Heart left ventricle (tissue), 16 donors: ENCODE measurements at places on chromosomes 5 and 9.

DNA sequence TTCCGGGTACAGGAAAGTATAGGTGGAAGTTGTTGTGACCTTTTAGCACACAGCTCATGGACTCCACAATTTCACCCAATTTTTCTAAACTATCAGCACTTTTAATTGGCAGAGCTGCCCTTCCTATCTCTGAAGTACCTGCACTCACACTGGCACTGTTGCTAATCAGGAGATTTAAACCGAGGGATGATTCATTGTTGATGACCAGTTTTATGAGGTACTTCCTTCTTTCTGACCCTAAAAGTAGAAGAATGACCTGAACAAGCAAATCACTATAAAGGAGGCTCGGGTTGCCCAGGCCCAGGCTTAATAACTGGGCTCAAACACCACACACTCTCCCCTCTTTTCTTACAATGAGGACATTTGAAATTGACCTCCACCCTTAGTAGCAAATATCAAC is 105.9 kb downstream of the KCNN2 start:
- no peak for DNase-seq

DNA sequence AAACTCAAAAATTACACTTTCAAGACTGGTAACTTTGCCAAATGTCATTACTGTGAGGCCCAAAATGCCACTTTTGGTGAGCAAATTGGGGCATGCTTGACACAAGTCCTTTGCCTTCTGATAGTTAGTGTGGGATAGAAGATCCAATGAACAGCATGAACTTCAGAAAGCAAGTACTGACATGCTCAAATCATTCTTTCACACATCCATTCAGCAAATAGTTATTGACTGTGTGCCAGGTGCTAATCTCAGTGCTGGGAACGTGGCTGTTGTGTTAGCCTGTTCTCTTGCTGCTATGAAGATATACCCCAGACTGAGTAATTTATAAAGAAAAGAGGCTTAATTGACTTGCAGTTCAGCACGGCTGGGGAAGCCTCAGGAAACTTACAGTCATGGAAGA is 247.0 kb downstream of the CHSY3 start:
- DNase-seq, result no peak

- DNase-seq, result no peak
Observed at GRCh38 chr9:119273984-119274665, 95.1 kb downstream of the BRINP1 start.

GRCh38 chr9:2229109-2229721 is 214.1 kb downstream of the SMARCA2 start:
- DNase-seq, result no peak

GRCh38 chr5:6729386-6730310 is 16.4 kb downstream of the TENT4A start:
- DNase-seq, result no peak

- DNase-seq, result no peak
Observed at GRCh38 chr5:168480601-168481000, 5.7 kb upstream of the RARS1 start.

- DNase-seq, result no peak
Observed at GRCh38 chr9:109036744-109037680, 23.7 kb upstream of the CTNNAL1 start.

DNA sequence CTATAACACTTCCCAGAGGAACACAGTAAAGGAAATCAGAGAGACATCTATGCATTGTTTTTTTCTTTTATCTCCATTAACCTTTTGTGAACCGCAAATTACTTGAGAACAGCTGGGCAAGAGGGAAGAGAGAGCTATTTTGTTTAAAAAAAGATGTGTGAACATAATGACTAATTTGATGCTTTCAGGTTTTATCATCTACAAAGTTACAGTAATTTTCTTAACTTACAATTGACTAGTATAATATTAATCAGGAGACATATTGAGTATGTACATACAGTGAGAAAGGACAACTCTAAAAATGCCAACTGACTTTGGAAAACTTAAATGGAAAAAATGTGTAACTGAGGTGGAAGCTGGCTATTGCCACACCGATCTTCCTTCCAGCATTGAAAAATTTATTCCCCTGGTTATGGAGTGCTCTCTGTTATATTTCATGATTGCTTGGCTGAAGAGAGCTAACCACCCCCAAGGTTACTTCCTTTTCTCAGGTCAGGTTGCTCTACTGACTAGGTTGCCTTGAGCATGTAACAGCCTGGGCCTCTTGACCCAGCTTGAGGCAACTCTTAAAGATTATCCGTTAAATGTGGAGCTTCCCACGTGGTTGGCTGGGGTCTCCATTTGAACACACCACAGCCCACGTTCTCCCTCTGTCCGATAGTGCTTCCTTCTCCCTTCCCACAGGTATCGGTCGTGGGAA is 62.6 kb upstream of the C6 start:
- no peak for DNase-seq

DNA sequence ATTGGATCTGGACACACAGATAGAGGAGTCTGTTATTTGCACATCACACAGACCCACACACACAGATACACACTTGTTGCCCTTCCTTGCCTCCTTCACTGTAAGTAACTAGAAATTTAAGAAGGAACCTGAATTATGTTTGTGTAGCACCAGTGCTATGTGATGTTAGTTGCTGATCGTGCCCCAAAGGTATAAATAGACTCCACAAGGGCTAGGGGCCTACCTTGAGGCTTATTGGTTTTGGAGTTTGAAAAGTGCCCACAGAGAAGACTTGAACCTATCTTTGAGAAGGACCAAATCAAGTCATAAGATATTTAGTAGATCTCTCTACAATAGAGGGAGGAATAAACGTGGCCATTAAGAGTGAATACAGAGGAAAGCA is 8.8 kb upstream of the TGFBI start:
- no peak for DNase-seq

DNA sequence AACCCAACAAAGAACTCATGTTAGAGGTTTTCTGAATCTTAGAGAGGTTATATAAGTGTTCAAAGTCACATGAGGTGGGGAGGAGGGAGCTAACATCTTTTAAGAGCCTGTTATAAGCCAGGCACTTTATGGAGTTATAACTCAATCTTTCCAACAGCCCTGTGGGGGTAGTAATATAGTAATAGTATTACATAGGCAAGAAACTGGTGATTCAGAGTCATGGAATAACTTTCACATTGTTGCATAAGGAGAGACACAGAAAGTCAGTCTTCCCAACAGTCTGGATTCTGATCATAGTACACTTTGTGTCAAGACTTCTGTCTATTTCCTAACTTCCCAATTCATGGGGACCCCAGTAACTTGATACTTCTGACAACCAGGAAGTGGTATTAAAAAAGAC is 89.2 kb downstream of the ACER2 start:
- no peak for DNase-seq

DNA sequence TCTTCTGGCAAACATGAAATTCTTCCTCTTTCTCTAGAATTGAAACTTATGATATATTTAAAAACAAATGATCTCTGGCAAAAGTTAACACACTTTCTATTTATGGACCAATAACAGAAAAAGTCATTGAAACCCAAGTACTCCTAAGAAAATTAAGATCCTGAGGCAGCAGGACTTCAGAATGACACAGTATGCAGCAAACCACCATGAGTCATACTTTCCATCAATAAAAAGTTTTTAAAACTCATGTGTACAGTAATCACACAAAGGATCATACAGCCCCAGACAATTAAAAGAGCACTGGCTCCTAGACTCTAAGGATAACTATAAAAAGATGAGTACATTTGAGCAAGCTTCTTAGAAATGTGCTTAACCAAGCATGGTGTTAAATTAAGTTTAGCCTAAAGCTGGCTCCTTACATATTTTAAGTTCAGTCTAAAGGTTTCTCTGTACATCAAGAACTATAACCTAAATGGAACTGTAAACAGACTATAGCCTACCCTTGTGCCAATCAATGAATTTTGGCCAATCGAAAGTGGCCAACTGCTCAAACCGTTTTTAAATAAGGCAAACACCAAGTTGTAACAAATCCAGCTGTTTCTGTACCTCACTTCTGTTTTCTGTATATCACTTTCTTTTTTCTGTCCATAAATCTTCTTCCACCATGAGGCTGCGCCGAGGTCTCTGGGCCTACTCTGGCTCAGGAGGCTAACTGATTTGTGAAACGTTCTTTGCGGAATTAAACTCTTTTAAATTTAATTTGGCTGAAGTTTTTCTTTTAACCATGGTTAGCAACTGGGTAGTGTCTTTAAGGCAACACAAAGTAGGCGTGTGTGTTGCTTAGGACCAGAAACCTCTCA is 232.1 kb upstream of the PIK3R1 start:
- DNase-seq, result no peak
